ENCODE measurements at places on chromosomes 3 and 15.

- DNase-seq, result no peak
Measured at GRCh38 chr3:127363171-127363570, 75.3 kb upstream of the PRR20G start.

GRCh38 chr3:17967111-17967510 is 224.7 kb upstream of the TBC1D5 start:
- no peak for DNase-seq

GRCh38 chr3:72426618-72427397 is 421.4 kb downstream of the SHQ1 start:
- no peak for DNase-seq

GRCh38 chr3:186754006-186754405 is 29.4 kb upstream of the EIF4A2 start:
- DNase-seq, result no peak

DNA sequence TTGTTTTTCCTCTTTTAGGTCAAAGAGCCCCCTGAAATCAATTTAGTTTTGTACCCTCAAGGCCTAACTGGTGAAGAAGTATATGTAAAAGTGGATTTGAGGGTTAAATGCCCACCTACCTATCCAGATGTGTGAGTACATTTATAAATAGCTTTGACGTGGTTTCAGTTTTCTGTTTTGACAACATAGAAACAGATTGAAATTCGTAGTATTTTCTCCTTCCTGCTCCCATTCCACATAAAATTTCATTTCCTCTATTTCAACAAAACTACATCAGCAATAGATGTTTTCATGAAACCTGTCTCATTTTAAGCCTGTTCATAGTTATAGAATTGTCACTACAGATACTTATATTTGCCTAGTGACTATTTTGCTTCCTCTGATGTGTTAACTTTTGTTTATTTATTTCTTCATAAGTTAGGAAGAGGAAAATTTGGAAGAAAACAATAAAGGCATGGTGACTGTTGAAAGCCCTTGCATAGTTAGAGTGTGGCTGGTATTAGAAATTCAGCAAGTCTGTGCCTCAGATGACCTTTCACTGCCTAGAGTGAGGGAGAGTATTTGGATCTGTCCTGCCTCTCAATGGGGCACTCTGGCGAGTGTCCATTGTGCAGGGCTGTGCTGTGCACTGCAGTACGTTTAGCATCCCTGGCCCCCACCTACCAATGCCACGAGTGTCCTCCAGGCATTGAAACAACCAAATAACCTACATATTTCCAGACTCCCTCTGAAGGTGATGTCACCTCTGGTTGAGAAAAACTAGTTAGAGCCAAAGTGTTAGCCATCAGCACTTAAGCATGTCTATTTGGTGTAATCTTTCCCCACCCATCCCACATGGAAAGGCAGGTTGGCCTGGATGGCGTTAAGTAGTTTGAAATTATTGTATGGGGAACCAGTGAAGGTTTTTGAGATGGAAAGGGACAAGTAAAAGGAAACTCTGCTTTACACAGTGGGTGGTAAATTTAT is 5.9 kb downstream of the EIF2AK4 start:
- no peak for DNase-seq

DNA sequence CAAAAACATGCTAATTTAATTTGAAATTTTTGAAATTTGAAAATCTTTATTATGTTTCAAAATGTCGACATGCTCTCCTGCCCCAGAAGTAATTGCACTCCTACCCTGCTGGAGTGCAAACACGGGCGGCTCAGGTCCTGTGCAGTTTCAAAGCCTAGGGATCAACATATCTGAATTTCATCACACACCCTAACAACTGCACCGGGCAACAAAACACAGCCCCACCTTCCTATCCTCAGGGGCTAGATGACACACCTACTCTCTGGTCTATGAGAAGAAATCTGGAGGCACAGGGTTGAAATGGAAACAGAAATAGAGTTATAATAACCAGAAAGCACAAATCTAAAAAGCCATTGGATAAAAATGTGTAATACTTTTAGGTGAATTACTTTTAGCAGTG is 61.4 kb downstream of the BFSP2 start:
- no peak for DNase-seq

DNA sequence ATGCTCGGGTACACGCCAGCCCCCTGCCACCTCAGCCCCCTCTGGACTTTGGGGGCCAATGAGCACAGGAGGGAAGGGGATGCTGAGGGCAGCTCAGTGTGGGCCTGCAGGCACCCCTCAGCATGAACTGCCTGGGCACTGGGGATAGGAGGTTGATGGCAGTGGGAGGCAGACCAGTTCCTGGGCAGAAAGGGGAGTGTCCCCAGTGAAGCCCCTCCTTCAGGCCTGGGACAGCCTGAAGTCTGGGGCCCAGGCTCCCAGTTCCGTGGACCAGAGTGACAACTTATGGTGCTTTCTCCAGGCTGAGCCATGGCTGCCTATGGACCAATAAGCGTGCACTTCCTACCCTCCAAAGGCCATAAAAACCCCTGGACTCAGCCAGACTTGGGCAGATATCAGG is 63.3 kb upstream of the IMPG2 start:
- no peak for DNase-seq

DNA sequence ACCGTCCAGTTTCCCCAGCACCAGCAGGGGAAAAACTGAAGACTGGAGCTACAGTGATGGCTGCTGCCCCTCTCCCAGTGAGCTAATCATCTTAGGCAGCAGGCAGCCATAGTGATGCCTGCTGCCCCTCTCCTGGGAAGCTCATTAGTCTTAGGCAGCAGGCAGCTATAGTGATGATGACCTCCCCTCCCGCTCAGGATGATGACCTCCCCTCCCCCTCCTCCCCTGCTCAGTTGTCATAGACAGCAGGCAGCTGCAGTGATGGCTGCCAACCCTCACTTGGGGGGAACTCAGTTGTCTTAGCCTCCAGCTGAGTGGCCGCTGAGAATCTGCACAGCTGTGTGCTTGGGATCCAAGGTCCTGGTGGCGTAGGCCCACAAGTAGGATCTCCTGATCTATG is 80.9 kb upstream of the MANF start:
- DNase-seq, result no peak

GRCh38 chr15:51649659-51650521 is 27.3 kb upstream of the DMXL2 start:
- no peak for DNase-seq

- no peak for DNase-seq
Measured at GRCh38 chr3:128942161-128942952, 51.5 kb downstream of the CFAP92 start.

DNA sequence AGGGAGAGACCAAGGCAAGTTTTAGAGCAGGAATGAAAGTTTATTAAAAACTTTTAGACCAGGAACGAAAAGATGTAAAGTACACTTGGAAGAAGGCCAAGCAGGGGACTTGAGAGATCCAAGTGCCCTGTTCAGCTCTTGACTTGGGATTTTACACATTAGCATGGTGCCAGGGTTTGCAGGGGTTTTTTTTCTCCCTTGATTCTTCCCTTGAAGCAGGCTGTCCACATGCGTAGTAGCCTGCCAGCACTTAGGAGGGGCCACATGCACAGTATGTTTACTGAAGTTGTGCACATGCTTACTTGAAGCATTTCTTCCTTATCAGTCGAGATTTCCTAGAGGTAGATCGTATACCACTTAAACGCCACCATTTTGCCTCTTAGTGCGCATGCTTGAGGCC is 277.5 kb upstream of the AGTR1 start:
- DNase-seq, result no peak

DNA sequence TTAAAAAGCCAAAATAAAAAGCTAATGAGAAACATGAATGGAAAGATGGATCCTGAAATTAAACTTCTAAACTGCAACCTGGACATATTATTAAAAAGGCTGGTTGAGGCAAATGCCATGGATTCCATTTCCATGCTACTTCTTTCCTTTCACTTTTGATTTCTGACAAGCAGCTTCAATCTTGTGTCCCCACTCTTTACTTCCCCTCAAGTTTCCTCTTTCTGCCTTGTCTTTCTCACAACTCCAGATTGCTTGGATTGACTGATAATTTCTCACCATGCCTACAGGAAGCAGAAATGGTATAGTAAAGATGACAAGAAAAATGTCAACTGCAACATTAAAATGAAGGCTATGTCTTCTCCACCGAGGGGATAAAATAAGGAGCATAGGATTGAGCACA is 1136.7 kb downstream of the TUSC7 start:
- no peak for DNase-seq

- no peak for DNase-seq
Measured at GRCh38 chr3:184448321-184449160, 68.7 kb downstream of the CHRD start.

GRCh38 chr3:69145688-69146087 is 23.3 kb upstream of the LMOD3 start:
- DNase-seq, result no peak

- no peak for DNase-seq
Measured at GRCh38 chr3:146772211-146772743, 167.1 kb upstream of the PLSCR5 start.

GRCh38 chr15:48883699-48884098 is 5.8 kb downstream of the EID1 start:
- DNase-seq, result no peak

DNA sequence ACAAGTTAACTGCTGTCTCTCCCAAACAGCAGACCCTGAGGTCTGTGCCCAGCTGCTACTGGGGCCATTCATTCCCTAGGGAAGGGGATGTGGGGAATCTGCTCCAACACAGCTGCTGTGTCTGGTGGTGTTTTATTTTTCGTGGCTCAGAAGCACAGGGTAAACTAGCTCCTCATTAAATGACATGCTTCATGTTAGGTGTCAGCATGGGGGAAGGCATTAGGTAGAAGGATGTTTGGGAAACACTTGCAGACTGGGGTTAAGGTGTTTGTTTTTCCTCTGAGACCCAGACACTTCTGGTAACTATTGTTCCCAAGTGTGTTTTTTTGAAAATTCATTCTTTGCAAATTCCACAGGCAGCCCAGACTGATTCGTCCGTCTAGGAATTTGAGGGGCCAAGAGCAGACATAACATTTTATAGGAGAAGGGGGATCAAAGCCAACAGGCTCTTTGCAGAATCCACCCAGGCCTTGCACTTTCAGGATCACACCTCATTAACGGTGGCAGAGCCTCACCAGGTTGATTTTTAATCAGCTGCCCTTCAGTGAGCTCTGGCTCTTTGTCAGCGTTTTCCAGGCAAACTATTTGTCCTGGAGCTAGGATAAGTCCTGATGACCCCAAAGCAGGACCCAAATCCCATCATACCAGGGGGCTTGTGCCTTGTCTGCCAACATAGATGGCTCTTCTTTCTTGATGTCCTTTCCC is 65.4 kb upstream of the ITGA11 start:
- no peak for DNase-seq

- no peak for DNase-seq
Measured at GRCh38 chr15:70127770-70128413, 30.2 kb upstream of the TLE3 start.

- DNase-seq, result no peak
Measured at GRCh38 chr3:83218383-83219200, 1457.1 kb upstream of the GBE1 start.
